Activated CD8-positive, alpha-beta memory T cell treated with anti-CD3 and anti-CD28 coated beads for 1 hour (primary cell): ENCODE measurements at places on chromosomes 7 and 10.
A peak's percentile ranks its signal among the peaks of the same experiment; 100 is the strongest.

DNA sequence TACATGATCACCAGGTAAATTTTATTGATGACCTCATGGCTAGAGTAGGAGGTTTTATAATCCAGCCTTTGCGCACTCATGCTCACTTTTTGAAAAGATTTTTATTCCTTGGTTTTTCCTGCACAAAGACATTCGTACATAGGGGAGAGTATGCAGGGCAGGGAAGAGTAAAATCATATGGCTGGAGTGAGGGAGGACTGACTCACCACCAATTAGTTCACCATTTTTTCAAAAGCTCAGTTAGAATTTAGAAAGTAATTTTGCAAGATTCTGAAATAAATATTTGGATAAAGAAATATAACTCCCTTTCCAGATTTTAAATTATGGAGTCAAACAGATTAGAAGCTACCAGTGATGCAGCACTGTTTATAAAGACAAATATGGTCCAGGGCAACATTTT lies 111.9 kb downstream of the SEMA3D start:
- no peak for DNase-seq

GRCh38 chr10:114618722-114619121 lies 39.4 kb downstream of the ABLIM1 start:
- DNase-seq, result no peak

- no peak for DNase-seq
Observed at GRCh38 chr7:14836571-14837189, 65.9 kb downstream of the DGKB start.

DNA sequence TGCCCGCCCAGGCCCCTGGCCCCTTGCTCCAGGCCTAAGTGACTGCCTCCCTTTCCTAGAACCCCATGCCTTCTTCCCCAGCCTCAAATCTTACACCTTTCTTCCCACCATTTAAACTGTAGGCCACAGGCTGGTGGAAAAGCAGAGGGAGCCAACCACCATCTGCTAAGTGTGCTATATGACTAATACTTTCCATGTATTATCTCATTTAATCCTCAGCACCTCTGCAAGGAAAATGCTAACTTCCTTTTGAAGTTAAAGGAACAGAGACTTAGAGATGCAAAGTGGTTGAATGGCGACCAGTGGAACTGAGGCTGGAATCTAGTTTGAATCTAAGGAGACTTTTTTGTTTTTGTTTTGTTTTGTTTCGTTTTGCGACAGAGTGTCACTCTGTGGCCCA lies 17.8 kb upstream of the MTPAP start:
- DNase-seq, result no peak

DNA sequence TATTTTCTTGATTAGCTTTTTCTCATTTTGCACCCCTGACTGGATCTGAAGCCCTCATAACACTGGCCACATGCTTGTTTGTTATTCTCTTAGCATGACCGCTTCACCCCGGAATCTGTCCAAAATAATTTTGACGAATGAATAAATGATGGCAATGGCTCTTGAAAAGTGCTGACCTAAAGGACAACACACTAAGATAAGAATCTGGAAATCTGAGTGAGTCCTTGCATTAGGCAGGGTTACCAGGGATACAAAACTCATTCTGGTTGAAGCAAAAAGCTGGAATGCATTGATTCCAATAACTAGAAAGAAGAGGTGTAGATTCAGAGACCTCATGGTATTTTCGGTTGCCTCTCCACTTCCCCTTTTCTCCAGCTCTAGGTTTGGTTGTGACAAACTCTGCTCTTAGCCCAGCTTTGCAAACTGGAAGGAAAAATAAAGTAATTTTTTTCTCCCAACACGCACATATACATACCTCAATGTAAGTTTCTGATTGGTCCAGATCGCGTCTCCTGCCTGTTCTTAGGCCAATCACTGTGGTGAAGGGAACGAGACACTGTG lies 157.4 kb downstream of the SKIDA1 start:
- DNase-seq, result no peak

- DNase-seq, result no peak
Observed at GRCh38 chr10:71205468-71205867, 6.9 kb upstream of the UNC5B start.

DNA sequence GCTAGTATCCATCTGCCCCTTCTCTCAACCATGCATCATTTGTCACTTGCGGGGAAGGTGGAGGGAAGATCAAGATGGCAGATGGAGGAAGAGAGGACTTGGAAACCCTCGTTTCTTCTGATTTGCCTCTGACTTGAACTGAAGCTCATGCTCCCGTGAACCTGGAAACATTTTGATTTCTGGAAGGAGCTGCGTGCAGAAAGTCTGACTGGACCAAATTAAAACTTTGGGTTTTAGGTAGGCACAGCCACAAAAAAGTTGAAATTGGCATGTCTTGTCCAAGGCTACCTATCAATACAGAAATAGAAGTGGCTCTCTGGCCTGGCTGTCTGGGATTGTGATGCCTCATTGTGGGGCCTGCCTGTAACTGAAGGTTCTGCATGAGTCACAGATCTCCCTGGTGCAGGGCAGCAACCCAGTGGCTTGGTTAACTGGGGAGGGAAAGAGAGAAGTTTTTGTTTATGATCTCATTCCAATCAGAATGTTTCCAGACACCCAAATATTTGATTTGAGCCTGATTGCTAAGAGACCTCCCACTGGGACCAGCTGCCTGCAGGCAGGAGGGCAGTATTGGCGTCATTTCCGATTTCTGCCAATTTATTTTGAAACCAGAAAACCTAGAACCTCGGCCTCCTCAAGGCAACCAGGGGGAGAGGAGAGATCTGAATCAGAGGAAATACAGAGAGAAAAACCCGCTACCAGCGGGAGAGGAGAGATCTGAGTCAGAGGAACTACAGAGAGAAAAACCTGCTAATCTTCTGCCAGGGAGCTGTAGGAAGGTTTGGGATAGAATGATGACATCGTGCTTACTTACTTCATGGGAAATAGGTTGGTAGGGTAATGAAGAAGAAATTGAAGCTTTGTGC lies 363.6 kb downstream of the ANKRD30A start:
- no peak for DNase-seq

DNA sequence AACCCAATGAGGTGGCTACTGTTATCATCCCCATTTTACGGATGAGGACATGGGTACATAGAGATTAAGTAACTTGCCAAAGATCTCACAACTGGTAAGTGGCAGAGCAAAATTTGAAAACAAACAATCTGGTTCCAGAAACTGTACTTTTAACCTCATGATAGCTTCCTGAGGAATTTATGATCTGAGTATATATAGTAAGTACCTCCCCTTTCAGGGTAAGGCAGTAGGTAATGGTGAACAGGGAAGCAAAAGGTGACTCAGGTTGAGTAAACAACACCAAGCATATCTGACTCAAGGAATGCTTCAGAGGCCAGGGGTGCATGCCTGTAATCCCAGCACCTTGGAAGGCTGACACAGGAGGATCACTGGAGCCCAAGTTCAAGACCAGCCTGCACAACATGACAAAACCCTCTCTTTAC lies 21.1 kb downstream of the KLLN start:
- no peak for DNase-seq

DNA sequence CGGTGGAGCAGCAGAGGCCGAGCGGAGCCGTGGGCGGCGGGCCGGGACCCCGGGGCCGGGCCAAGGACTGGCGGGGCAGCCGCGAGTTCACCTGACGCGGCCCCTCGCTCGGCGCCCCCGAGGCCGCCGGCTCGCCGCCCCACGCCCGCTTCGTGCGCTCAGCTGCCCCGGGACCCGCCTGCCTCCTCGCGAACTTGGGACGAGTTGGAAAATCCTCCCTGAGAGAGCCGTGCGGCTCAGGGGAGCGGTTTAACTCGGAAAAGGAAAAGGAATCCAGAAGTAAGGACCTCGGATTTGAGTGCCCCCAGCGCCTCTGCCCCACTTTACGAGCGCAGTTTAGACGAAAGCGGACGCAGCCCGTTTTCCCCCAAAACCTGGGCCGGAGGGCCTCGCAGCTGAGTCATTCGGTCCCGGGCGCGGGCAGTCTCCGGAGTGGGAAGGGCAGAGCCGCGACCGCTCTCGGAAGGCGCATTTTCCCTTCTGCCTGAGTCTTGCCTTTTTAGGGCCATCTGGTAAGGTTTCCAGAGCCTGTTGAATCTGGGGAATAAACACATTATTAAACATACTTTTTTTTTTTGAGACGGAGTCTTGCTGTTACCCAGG lies 744 bp downstream of the CREM start:
- peak; percentile 38 for DNase-seq

DNA sequence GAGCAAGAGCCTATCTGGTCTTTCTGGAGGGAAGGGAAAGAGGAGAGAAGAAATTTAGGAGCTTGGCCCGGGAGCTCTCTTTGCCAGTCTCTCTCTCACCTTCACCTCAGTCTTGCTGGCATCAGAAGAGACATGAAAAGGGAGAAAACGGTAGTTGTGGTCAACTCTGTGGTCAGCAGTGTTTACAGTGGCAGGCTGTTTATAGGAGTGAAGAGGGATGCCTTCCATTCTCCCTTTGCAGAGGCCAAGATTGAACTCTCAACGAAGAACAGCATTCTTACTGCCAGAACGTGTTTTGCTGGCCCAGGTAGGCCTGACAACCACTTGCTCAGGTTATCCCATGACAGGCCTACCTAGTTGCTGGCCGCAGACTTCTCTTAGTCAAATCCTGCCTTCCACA lies 133.3 kb downstream of the CCDC3 start:
- no peak for DNase-seq

- no peak for DNase-seq
Observed at GRCh38 chr10:33822774-33823173, 488.3 kb upstream of the NRP1 start.

- DNase-seq, result no peak
Observed at GRCh38 chr7:22574754-22575520, 74.9 kb upstream of the STEAP1B start.

GRCh38 chr7:24444666-24445440 lies 128.4 kb upstream of the PALS2 start:
- DNase-seq, result no peak
